Activated CD4-positive, CD25-positive, alpha-beta regulatory T cell treated with anti-CD3 and anti-CD28 coated beads, Interleukin-2, amount 50 U/mL, for 72 hours (primary cell): ENCODE measurements at places on chromosomes 1 and 21.

DNA sequence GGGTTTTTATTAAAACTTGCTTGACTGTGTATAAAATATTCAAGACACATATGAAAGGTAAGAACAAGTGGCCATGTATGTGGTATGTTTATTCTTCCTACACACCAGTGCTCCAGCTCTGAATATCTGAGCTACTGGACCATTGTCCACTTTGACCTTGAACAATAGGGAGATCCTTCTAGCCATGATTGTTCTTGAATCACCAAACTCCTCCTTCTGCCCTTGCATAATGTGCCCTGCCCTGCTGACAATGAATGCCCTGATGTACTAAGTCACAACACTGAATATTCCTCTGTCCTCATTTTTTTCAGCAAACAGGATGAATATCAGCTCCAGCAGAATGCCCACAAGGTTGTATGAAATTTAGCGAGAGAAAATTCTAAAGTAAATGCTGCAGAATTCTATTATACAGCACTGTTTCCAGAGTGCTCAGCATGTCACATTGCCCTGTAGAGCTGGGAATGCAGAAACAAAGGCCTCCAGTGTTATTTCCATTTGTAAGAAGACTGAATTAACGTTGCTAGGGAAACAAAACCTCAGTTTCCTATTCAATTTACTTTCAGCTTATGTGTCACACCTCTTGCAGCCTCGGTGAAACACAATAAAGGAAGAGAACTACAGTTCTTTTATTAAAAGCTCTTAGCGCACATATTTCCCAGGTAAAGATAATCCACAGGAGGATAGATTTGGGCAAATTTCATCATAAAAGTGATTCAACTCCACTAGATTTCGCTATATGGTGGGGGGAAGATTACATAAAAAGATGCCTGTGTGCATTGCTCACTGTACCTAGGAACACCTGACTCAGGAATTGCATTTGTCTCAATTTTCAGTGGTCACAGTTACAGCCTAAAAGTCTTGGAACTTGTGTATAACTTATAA, 187.4 kb upstream of the ATP1B1 start:
- no peak for DNase-seq

GRCh38 chr1:241424480-241424971, 67.5 kb upstream of the RGS7 start:
- no peak for DNase-seq

DNA sequence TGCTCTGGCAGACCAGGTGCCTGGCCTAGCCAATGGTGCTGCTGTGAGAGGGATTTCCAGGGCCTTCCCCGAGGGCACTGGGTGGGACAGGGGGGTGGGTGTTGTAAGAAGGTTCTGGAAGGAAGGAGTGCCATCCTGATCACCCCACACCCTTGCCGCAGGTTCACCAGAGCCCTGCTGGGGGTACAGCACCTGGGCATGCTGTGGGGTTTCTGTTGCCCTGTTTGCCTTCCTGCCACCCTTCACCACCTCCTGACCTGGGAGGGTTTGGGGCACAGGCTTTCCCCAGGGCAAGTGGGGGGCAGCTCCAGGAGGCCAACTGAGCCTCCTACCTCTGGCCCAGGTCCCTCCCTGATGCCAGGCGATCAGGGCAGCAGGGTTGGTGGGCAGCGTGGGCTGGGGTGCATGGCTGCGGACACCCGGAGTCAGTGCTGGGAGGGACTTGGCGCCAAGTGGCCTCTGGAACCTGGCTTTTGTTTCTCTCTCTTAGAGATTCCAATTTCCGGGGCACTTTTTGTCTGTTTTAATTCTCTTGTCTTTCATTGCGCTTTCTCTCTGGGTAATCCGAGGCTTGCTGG, 318.8 kb downstream of the PTPRU start:
- DNase-seq, result no peak

DNA sequence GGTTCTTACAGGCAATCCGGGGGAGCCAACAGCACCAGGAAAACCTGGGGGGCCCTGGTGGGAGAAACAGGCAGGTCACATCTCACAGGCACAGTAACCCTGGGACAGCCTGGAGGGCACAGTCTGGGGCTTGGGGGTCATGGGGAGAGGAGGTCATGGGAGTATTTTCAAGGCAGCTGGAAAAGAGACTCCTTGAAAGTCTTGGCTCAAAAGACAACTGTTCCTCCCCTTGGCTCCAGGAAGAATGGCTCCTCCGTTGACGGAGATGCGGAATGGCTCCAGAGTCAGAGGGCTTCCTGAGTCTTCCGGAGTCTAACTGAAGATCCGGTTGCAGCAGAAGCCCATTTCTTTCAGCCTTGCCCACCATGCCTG, 25.9 kb upstream of the PEF1 start:
- DNase-seq, result no peak

GRCh38 chr1:160925652-160926244, 28.9 kb downstream of the ITLN2 start:
- DNase-seq, result no peak

DNA sequence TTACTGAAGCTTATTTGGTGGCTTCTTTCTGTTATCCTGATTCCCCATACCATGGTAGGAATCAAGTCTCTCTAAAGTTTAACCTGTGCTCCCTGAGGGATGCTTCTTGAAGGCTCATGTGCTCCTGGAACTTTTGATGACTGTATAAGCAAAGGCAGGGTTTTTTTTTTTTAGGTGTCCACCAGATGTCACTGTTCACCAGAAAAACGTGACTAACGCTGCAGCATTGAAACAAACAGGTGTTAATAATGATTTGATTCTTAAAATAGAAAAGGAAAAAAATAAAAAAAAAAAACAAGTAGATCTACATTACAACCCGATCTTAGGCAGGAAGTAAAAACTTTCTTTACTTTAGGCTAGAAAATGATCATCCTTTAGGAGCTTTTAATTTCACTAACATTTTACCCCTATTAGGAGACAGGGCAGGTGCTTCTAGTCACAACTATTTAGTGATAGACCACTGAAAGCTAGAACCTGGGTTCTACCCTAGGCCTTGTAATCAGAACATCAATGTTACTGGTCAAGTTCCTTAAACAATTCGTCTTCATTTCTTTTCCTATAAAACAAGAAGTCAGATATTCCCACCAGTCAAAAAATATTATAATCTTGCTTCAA, 223.0 kb downstream of the PLA2G4A start:
- DNase-seq, result no peak

DNA sequence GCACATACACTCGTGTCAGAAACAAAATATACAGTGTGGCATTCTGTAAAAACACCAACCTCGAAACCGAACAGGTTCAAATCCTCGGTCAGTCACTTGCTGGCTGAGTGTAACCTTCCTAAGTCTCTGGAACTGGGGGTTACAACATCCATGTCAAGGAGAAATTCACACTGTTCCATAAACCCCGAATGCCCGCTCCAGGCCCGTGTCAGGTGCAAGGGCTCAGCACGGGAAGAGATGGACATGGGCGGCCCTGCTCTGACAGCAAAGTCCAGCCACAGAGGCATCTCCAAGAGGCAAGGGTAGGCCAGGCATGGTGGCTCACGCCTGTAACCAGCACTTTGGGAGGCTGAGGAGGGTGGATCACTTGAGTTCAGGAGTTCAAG, 79.5 kb downstream of the SLC66A1 start:
- no peak for DNase-seq

DNA sequence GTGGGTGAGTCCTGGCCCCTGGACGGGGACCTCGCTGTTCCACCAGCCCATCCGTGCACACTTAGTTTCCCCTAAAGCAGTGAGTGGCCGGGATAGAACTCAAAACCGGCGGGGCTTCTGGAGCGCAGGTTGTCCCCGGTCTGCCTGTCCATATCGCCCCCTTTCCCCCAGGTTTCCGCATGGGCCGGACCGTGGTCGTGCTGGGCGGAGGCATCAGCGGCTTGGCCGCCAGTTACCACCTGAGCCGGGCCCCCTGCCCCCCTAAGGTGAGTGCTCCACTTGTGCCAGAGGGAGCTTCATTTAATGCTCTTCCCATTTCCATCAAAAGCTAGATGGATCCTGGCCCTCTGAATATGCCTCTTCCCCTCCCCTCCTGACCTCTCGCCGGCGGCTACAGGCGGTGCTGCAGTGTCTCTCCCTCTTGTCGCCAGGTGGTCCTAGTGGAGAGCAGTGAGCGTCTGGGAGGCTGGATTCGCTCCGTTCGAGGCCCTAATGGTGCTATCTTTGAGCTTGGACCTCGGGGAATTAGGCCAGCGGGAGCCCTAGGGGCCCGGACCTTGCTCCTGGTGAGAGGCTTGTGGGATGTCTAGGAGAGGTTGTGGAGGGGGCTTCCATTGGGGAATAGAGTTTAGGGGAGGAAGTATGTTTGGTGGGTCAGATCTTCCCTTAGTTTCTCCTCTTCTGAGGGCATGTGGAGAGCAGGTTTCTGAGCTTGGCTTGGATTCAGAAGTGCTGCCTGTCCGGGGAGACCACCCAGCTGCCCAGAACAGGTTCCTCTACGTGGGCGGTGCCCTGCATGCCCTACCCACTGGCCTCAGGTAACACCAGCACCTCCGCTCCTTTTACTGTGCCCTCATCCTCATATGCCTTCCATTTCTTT, 683 bp downstream of the PPOX start:
- DNase-seq, result no peak

DNA sequence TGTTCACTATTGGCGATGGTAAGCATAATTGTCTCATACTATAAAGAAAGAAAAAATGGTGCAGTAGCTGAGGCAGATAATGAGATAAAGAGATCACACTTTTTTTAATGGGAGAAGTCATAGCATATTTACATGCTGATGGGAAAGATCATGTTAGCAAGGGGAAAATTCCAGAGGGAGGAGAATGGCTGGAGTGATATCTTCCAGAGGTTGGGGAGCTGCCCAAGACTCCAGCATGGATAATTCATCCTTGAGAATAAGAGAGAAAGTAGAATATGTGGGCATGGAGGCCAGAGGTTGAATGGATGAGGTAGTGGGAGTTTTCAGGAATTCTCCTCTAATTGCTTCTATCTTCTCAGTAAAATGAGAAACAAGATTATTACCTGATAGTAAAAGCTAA, 45.8 kb upstream of the RGS1 start:
- no peak for DNase-seq

- DNase-seq, result peak; percentile 71
These were observed 8.8 kb upstream of the GUCA2A start for GRCh38 chr1:42173155-42173933.

- DNase-seq, result no peak
These were observed 362.2 kb downstream of the ZP4 start for GRCh38 chr1:237528545-237528944.

DNA sequence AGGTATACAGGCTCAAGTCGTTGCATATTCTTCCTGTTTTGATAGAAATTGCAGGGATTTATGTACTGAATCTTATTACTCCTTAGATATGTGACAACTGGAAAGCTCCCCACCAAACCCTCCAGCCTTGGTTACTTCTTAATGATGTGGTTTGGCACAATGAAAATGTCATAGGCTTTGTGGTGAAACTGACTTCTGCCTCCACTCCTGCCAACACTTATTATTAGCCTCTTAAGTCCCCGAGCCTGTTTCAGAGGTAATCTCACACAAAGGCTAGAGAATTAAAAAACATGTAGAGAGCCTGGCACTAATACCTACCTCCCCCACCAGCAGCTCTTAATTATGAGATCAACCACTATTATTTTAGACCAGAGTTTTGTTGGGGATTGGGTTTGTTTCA, 4.2 kb downstream of the COX20 start:
- no peak for DNase-seq

- DNase-seq, result no peak
These were observed 227.4 kb downstream of the SDCCAG8 start for GRCh38 chr1:243483071-243483771.

DNA sequence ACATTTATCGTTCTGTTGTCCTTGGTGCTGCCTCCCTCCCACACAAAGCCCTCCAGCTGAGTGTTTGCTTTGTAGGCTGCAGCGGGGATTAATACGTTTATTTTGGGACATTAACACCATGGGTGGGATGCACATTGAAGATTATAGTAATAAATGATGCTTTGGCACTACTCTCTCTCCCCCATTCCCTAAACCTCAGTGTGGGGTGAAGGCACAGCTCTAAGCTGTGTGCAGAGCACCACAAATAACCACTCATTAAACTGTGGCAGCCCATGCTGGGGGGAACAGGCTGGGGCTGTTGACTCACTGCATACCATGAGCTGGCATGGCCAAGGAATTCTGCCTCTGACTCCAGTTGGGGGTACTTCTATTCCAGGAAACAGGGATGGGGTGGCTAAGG, 7.7 kb downstream of the PCP4L1 start:
- DNase-seq, result no peak

- peak; percentile 63 for DNase-seq
These were observed 12.1 kb downstream of the MCL1 start for GRCh38 chr1:150567341-150567716.

- no peak for DNase-seq
These were observed 32.7 kb upstream of the KIRREL1 start for GRCh38 chr1:157960773-157961172.

DNA sequence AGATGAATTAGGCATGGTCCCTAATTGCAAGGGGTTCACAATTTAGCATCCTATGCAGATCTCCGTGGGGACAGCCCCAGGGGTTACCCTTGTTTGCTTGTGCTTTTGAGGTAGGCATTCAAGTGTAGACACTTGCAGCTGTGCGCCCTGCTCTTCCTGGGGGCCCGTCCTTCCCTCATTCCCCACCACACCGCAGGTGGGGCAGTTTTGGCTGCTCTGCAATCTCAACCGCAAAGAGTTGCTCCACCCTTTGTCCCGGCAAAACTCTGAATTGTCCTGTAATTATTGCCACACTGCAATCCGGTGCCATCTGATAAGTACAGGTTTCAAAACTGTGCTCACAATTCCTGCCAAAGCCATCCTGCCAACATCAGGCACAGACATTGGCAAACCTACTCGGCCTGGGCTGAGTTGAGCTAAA, 65.4 kb upstream of the LYST start:
- no peak for DNase-seq

DNA sequence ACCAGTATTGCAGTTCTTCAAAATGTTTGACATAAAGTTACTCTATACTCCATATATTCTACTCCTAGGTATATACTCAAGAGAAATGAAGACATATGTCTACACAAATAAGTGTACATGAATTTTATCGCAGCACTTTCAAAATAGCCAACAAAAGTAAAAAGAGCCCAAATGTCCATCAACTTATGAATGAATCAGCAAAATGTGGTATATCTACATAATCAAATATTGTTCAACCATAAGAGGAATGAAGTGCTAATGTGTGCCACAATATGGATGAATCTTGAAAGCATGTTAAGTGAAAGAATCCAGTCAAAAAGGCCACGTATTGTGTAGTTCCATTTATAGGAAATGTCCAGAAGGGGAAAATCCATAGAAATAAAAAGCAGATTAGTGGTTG, 98.6 kb upstream of the F3 start:
- DNase-seq, result no peak
